ENCODE measurements at places on chromosomes 3 and 15.

- no peak for DNase-seq
These were observed 184.5 kb upstream of the GAP43 start for GRCh38 chr3:115438799-115439198.

- no peak for DNase-seq
These were observed 33.2 kb upstream of the TRIM59 start for GRCh38 chr3:160482796-160483195.

DNA sequence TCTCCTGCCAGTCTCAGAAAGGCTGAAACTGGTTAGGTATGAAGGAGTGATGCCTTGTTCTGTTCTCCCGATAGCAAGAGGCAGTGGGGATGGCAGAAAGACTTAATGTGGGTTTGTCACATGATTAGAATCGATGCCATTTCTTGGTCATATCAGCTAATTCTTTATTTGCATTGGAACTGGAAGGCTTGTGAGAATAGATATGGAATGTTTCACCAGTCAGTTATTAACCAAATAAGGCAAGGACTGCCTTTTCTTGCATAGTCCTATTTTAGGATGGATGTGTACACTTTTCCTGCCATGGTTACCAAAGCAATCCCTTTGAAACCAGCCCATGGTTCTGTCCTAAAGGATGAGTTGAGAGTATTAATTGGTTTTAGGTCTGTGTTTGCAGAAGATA is 33.7 kb downstream of the FILIP1L start:
- DNase-seq = no peak

GRCh38 chr3:125403789-125404188 is 28.7 kb upstream of the ZNF148 start:
- no peak for DNase-seq

GRCh38 chr3:185470323-185470722 is 28.5 kb downstream of the TMEM41A start:
- no peak for DNase-seq

DNA sequence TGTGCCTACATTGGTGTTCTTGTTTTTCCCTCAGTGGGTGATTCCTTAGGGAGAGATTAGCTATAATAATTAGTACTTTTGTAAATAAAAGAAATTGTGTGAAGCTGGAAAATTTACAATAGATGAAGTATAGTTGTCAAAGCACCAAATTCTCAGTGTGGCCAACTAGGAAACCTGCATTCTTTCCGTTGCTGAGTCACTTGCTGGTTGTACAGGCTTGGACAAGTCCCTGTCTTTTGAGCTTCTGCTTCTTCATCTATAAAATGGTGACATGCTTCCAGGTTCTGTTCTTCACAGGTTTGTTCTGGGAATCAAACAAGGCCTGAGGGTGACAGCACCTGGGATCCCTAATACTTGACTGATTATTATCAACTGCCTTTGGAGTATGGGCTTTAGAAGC is 184.1 kb upstream of the HES1 start:
- DNase-seq = no peak

DNA sequence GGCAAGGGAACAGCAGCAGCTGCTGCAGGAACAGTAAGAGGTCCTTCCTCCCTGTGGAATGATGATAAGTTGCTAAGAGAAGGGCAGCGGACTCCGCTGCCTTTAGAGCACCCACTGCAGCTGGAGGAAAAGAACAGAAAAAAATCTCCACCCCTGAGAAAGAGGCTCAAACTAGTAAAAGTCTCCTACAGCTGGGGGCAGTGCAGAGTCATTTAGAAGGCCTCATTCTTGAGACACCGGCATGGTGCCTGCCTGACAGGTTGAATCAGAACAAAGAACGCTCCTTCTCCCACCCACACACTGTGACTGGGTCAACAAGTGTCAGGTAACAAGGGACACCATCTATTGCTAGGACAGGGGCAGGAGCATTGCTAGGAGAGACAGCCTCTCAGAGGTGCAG is 188.4 kb downstream of the ABHD5 start:
- peak; percentile 46 for DNase-seq

DNA sequence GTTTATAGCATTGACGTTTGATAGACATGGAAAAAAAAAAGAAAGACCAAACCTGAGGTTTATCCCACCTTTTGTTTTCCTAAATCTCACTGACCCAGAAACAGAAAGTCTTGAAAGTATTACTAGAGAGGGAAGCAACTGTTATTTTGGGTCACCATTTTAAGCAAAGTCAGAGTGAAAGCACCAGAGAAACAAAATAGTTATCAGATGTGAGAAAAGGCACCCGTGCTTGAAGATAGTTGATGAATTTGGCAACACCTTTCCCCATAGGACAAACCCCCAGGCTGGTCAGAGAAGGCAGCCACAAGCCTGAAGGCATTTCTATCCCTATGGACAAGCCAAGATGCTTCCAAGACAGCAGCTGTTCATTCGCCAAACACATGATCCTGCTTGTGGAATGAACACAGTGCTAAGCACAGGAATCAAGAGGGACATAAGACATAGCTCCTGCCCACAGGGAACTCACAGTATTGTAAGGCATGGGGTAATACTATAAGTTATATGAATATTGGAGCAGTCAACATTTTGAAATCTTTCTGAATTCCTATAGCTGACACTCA is 170.9 kb downstream of the ERC2 start:
- no peak for DNase-seq

DNA sequence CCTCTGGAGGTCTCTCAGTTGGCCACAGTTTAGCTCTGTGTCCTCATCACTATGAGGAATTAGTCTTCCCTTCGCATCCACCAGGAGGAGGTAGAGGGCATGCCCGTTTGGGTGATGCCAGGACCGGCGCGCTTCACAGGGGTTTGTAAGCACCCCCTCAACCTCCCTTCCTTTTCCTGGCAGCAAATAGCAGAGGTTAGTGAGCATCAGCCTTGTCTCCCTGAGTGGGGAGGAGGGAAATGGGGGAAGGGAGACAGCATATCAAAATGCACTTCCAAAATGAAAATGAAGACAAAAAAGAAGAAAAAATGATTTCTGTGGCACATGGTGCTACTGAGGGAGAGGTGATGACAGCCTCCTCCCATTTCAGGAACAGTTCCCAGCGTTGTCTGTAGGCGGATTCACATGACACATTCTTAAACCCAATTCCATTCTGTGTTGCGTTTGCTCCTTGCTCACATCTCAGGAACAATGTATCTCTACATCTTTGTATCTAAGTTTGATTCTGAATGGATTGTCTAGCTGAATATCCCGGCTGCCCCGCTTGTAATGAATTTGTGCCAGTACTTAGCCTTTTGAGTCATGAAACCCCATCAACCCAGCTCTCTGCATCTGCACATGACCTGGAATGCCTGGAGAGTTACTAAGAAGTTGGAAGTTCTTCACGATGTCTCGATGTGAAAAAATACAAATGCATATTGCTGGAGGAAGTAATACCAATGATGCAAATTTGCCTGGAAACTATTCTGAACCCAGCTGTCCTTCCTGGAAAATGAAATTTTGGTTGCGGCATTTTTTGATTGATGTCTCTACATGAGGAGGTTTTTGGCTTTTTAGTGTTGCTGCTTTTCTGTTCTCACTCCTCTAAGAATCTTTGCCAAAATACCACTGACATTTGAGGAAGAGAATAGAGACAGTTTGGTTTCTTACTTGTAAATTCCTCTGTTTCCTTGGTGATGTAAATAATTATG is 45.2 kb downstream of the TYRO3 start:
- DNase-seq = no peak

DNA sequence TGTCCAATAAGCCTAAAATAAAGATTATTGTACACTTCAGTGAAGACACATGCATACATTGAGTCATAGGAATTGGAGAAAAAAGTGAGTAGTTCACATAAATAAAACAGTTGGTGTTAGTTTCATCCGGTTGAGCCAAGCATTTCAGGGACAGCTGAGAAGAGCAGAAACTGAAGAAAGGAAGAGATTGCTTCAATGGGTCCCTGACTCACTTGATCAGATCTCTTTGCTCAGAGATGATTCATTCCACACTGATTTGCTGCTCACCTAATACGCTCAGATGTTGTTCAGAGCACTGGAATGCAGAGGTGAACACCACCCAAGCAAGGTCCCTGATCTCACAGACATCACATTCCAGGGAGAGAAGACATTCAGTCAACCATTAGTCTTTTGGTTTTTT is 93.7 kb downstream of the RAD18 start:
- no peak for DNase-seq

GRCh38 chr15:39574427-39574826 is 6.5 kb upstream of the THBS1 start:
- no peak for DNase-seq

- no peak for DNase-seq
These were observed 17.2 kb upstream of the B4GALT4 start for GRCh38 chr3:119257654-119258410.

- DNase-seq = no peak
These were observed 30.1 kb downstream of the PLOD2 start for GRCh38 chr3:146130881-146131371.

GRCh38 chr3:127457546-127458145 is 132.9 kb downstream of the TPRA1 start:
- no peak for DNase-seq

DNA sequence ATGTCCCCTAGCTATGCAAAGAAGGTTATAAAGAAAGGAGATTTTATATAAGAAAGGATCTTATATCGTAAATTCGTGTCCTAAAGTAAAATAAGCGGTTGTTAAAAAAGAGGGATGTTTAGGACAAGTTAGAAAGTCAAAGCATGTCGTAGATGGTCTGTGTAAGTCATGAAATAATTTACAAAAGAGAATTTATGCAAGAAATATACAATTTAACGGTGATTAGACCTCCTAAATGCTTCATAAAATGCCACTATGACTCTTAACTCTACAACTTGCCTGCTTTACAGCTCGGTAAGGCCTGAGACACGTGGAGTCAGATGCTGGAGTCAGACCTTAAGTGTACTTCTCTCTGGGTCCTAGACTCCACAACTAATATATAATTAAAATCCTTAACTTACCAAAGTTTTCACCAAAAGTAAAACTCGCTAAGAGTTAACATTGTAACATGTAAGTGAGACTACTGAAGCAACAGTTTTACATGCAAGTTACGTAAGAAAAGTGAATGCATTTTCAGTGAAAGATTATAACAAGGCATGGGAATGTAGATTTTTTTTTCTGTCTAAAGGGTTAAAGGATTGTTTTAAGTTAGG is 13.3 kb upstream of the SRPRB start:
- DNase-seq = no peak

DNA sequence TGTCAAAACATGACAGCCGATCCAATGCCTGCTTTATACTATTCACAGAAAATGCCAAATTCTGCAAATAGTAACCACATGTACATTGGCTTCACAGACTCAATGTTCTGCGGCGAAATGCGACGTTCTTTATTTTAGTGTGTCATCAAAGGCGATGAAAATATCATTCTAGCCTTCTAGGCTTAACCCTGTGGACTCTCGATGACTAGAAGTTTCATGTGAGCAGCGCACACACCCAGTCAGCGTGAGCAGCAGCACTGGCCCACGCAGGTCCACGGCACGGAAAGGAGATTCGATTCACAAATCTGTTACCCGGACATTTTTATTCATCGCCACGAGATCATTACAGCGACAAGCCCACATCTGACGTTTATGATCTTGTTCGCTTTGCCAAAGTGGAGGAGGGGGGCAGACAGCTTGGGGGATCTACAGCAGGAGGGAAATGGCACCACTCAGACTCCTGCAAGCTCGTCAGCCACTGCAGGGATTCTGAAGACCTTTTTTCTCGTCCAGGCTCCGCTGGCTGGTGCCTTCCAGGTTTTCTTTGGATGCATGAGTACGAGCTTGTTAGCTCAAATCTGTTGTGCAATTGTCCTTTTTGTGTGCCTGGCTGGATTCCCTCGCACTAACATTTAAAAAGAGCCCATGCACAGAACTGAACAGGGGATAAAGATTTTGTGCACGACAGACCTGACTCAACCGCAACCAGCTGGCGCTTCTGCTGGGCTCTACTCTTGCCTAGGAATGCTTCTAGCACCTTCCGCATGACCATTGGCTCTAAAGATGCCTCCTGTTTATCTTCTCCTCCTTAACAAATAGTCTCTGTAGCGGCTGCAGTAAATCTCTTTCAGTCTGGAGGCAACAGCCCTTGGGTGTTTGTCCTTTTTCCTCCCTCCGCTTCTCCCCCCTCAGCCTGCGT is 938.4 kb downstream of the MCTP2 start:
- no peak for DNase-seq

DNA sequence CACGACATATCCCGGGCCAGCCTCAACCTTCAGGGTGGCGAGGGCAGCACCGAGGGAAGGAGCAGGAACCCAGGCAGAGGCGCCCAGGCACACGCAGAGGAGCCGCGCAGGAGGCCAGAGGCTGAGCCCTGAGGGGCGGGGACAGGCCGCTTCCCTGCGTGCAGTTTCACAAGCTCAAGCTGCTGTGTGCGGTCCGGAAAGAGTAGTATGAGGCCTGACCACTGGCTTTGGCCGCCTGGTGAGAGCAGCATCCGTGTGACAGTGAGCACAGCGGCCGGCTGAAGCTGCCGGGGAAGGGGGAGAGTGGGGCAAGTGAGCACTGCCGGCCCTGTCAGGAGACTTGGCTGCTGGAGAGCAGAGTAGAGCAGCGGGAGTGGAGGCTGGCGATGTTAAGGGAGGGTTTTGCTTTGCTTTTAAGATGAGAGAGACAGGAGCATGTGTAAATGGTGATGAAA is 8.7 kb downstream of the ZDHHC19 start:
- DNase-seq = no peak

DNA sequence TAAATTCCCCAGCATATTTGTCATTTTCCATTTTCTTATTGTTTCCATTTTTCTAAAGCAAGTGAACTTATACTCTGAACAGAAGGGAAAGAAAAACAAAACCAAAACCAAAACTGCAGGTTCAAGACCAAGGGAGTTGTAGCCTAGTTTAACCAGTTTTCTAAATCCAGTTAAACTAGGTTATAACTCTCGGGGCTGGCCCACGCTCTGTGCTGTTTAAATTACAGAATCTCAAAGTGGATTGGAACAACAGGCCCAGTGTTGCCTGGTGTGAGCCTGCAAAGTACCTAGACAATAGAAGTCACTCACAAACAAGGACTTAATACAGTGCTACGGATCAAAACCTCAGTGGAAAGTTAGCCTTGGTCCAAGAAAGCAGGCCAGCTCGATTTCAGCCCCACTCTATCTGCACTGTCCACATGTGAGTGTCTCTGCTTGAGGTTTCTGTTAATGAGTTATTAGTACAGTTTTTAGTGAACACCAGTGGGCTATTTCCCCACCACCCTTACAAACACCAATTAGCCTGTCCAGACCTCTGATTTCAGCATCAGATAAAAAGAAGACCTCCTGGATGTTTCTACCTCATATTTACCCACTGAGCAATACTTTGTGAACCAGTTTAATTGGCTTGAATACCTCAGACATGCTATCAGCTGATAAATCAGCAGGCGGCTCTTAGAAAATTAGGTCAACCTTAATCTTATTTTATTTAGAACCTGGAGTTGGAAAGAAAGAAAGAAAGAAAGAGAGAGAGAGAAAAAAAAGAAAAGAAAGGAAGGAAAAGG is 93.8 kb upstream of the PDZRN3 start:
- DNase-seq = no peak

- DNase-seq = no peak
These were observed 63.7 kb downstream of the LRCH3 start for GRCh38 chr3:197854596-197855343.
